ENCODE measurements at places on chromosomes 7 and 10.

GRCh38 chr7:75704928-75705327, 33.8 kb downstream of the HIP1 start:
- DNase-seq: no peak

DNA sequence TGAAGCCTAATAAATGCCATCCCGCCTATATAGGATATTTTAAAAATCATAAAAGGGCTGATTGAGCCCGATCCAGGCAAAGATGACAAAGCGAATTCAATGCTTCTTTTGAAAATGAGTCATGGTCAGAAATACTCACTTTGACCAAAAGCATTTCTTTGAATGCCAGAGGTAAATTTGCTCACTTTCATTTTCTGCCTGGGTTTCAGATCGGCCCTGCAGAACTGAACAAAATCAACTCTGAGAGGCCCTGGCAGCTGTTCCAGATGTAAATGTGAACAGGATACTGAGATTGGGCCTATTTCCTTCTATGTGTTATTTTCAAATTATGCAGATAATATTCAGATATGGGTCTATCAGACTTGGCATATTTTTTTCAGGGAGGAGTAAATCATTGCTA, 114.8 kb upstream of the ARID5B start:
- peak; percentile 8 for DNase-seq

- DNase-seq: no peak
Measured at GRCh38 chr7:7869036-7869435, 99.6 kb upstream of the GLCCI1 start.

- no peak for DNase-seq
Measured at GRCh38 chr10:15227611-15228372, 59.3 kb upstream of the NMT2 start.

DNA sequence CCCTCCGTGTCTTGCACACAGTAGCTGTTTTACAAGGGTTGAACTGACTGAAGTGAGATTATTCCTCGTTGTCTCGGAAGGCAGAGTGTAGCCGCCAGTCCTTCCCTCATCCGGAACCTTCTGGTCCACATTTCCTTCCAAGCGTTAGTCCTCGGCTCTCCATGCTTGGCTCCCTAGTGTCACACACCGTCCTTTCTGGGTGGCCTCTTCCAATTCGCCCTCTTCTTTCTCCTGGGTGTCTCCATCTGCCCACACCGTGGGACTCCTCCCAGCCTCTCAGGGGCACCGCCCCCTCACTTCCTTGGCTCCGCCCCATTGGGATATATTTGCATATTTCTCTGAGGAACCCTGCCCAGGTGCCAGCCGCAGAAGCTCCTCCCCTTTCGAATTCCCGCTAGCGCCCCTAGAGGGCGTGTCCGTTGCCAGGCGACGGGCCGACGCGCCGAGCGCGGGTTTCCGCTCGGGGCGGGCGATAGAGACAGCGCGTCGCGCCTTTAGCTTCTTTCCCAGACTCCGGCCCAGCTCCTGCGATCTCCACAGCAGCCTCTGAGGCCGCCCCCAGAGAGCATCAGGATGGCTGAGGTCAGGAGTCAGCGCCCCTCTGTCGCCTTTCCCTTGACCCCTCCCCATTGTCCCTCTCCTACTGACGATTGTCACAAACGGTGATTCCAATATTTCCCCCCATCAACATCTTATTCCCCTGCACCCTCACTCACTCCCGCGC, at the start of gene CFAP58:
Gene CFAP58 (plus strand): TSS at position 509 of the 724 bp plus-strand sequence. CDS start 65 bp downstream, at position 574.
- DNase-seq: peak; percentile 88

- DNase-seq: no peak
Measured at GRCh38 chr10:133104068-133104962, 16.6 kb downstream of the ADGRA1 start.

DNA sequence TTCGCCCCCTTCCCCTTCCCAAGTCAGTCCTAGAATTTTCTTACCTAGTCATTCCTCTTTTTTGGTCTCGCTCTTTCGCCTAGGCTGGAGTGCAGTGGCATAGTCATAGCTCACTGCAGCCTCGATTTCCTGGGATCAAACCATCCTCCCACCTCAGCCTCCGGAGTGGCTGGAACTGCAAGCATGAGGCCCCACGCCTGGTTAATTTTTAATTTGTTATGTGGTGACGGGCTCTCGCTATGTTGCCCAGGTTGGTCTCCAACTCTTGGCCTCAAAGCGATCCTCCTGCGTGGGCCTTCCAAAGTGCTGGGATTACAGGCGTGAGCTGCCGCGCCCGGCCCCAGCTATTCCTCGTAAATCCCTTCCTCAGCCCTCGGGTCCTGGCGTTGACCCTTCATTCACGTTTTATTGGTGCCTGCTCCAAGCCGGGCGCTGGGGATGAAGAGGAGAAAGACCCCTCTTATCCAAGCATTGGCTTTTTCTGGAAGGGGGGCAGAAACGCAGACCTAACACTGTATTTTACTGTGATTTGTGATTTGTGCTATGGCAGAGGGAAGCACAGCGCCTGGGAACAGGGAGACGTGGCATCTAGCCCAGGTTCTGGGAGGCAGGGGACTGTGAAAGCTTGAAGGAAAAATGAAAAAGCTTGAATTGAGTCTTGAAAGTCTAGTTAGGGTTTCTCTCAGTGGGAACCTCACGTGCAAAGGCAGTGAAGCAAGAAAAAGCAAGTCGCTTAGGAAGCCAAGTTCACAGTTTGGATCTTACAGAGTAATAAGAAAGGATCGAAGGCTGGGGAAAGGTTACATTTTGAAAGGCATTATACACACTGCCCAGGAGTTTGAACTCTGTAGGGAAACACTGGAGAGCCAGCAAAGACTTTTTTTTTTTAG, 516 bp downstream of the ZNHIT1 start:
- DNase-seq: no peak

GRCh38 chr7:12229046-12229445, 18.0 kb downstream of the TMEM106B start:
- no peak for DNase-seq

DNA sequence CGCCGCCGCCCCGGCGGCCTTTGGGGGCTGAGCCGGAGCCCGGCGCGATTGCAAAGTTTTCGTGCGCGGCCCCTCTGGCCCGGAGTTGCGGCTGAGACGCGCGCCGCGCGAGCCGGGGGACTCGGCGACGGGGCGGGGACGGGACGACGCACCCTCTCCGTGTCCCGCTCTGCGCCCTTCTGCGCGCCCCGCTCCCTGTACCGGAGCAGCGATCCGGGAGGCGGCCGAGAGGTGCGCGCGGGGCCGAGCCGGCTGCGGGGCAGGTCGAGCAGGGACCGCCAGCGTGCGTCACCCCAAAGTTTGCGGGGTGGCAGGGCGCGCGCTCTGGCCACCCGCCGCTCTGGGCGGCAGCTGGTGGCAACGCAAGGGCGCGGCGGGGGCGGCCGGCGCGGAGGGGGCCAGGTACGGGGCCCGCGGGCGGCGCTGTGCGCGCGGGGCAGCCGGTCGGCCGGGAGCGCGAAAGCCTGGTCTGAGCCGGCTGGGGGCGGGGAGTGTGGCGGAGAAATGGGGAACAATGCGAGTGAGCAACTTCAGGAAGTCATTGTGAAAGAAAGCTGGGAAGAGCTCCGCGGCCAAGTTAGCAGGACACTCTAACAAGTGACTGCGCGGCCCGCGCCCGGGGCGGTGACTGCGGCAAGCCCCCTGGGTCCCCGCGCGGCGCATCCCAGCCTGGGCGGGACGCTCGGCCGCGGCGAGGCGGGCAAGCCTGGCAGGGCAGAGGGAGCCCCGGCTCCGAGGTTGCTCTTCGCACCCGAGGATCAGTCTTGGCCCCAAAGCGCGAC, at the start of gene IKZF1:
Gene IKZF1 (plus strand): TSS at position 588 of the 782 bp plus-strand sequence. CDS start 14,346 bp downstream, outside the sequence.
- peak; percentile 67 for DNase-seq

- DNase-seq: no peak
Measured at GRCh38 chr10:109430799-109431198, 492.5 kb downstream of the XPNPEP1 start.

- DNase-seq: no peak
Measured at GRCh38 chr7:28842769-28843295, 115.3 kb downstream of the TRIL start.

DNA sequence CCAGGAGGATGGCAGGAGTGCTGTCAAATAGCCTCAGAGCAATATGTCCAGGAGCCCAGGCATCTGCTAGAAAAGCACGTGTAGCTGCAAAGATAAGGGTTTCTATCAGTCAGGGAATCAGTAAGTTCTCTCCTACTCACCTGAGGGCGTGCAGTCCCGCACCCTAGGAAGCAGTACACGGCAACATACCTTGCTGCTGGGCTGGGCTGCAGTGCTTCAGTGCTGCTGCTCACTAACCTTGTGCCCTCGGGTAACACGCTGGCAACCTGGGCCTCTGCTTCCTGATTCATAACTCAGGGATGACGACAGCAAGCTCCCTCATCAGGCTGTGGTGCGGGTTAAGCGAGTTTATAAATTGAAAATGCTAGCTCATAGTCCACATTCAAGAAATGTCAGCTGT, 29.5 kb upstream of the CCNY start:
- DNase-seq: no peak

DNA sequence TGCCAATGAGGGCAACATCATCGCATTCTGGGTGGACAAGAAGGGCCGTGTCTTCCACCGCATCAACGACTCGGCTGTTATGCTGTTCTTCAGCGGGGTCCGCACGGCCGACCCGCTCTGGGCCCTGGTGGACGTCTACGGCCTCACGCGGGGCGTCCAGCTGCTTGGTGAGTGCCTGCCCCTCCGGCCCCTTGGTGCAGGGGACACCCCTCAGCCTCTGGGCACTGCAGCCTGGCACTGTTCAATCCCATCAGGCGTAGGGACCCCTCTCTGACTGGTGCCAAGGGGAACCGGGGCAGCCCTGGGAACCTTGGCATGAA, 78.1 kb downstream of the NEURL1 start:
- DNase-seq: no peak

GRCh38 chr7:31099451-31100444, 47.6 kb downstream of the ADCYAP1R1 start:
- no peak for DNase-seq

- DNase-seq: no peak
Measured at GRCh38 chr7:115526278-115526677, 504.3 kb downstream of the TFEC start.

GRCh38 chr7:129828078-129828762, 124.5 kb downstream of the UBE2H start:
- no peak for DNase-seq

DNA sequence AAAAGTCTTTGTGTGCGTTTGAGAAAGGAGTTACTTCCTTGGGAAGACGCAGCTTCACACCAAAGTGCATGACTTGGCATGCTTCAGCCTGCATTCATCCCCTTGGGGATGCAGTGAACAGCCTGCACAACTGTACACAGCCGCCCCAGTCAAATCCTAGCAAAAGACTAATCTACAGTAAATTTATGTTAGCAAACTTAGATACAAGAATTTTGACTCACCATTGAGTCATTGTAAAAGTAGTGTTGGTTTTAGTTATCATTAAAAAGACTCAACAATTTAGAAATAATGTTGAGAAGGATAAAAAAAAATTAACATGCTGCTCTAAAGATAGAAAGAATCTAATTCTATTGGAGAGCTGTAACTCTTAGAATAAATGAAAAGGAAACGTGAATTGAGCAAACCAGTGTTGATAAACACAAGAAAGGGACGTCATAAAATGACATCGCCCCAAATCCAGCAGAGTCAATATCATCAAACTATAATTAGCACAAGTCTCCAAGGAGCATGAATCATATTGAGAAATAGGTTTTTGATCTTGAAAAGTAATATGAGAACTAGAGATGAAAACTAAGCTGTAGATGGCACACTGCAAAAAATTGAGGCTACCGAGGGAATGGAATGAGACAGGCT, 11.9 kb upstream of the OPTN start:
- DNase-seq: no peak

GRCh38 chr7:101125989-101126650, 784 bp upstream of the SERPINE1 start:
- no peak for DNase-seq

DNA sequence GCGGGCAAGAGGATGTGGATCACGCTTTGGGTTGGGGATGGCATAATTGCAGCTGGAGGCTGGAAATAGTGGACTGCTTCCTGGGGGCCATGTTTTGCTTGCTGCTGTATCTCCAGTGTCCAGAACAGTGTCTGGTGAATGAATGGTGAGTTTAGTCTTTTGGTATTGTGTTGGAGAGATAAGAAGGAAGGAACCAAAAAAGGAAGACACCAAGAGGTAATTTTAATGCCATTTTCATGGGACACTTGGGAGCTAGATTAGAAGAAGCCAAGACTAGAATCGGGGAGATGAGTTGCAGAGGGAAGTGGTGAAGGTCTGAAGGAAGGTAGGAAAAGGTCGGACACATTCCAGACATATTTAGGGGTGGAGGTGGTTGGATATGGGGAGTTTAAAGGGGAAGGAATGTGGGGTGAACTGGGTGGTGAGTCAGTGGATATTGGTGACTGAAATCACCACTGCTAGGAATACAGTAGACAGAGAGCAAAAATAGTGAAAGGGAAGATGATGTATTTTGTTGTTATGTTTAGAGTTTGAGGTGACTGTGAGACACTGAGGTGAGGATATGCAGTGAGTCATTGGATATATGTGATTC, 76.7 kb downstream of the CCNY start:
- DNase-seq: no peak

DNA sequence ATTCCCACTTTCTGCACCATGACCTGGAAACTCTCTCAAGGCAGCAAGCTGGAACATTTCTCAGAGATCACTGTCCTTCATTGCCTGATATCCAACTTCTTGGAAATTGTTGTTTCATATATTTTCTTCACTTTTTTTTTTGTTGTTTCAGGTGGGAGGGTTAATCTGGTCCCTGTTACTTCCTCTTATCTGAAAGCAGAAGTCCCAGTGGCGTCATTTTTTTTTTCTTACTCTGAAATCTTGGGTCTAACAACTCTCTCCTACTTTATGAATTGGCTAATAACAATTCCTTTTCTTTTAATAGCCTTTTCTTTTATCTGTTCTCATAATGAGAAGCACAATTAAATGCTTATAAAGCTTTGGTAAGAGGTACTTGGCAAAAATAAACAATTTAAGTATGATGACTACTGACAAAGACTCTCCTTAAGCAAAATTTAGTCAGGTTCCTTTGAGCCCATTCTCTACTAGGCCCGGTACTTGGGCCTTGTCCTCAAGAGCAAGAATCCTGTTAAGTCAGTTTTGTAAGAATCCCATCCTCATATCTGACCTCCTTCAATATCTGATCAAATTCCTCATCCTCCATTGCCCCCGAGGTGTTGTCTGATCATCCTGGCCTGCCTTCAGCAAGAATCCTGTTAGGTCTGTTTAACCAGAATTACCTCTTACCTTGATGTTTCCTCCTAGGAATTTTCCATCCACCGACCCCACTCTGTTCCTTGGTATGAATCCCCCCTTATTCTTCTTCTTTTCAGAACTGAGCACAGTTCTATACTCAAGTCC, 11.5 kb upstream of the CC2D2B start:
- DNase-seq: no peak

DNA sequence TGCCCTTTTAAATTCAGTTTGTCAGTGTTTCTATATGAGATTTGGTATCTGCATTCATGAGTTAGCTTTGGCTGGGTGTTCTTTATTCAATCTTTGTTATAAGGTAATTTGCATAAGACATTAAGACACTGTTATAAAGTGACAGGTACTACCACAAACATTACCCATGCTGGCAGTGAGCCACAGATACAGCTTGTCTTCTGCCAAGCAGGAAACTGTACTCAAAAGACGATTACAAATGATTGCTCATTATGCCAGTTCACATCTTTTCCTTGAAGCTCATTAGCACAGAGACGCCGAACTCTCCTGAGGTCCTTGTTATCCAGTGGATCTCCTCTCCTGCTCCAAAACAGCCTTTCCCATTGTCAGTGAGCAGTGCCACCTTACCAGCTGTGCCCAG, 30.4 kb downstream of the AMPH start:
- DNase-seq: no peak
